ENCODE measurements at places on chromosomes 4 and X. TPM values are rescaled to one million over a fixed set of nuclear protein-coding genes. Genes with fewer than 3 reads are reported as not detected.
A peak's percentile ranks its signal among the peaks of the same experiment; 100 is the strongest.

DNA sequence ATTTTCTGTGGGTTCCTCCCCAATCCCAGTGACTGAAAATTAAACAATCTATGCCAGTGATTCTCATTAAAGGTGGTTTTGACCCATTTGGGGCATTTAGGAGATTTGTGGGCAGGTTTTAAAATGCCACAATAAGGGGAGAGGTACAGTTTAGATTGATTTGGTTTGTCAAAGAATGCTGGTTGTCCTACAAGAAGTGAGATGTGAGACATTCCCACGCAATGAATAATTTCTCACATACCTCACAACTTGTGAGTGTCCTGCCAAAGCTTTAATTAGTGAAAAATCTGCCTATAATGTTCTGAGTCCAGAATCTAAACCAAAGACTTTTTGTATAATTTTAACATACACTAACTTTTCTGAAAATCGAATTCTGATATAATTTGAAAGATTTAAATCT is 199.4 kb downstream of the MAPK10 start:
- no peak for DNase-seq

DNA sequence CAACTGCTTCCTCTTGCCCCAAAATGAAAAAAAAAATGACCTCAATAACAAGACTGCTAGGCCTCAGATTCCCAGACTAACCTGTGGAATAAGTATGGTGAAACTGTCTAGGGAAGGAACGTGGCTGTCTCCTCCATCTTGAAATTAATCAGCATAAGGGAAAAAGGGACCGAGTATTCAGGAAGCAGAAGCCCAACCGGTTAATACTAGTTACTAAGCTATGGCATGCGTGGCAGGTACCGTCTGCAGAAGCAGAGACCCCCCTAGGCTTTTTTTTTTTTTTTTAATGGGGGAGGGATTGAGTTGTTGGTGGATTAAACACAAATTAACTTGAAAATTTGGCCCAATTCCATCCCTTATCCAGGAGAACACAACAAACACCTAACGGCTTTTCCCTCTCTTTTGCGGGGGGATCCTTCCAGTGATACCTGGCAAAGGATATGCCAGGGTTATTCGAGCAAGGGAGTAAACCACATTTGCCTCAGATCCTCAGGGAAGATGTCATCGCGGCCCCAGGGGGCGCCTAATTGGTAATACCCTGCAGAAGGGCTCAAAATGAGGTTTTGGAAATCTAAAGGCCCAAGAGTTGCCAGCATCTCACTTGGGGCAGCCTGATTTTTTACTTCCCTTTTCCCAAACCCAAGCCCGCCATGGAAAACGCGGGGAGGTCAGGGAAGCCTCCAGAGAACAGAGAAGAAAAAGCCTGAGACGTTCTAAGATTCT is 893 bp downstream of the RLIM start:
- no peak for DNase-seq

- DNase-seq, result peak; percentile 34
Observed at GRCh38 chr4:52843958-52844357, 18.2 kb upstream of the RASL11B start.

GRCh38 chr4:89482251-89482650 is 174.7 kb upstream of the GPRIN3 start:
- DNase-seq, result no peak

GRIA3 gene
- 1.00 TPM for total RNA-seq

DNA sequence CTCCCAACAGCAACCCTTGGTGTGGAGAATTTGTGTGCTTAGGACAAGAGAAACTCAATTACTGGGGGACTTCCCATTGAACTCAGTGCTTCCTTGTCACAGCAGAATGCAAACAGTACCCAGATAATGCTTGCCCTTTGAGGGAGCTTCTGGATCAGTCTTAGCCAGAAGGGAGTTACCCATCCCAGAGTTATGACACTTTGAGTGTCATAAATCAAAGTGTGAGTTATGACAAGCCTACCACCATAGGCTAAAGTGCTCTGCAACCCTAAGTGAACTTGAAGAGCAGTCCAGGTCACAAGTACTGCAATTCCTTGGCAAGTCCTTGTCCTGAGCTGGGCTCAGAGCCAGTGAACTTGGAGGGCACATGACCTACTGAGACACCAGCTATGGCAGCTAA is 1513.9 kb upstream of the PCDH10 start:
- no peak for DNase-seq

SH3BGRL gene
- total RNA-seq, result 61.8 TPM

HELT gene
- total RNA-seq, result not detected

CCNI gene
- total RNA-seq, result 238 TPM

SNX25 gene
- total RNA-seq, result 11.1 TPM

GRCh38 chr4:47061435-47061834 is 30.1 kb downstream of the GABRB1 start:
- DNase-seq, result no peak

DNA sequence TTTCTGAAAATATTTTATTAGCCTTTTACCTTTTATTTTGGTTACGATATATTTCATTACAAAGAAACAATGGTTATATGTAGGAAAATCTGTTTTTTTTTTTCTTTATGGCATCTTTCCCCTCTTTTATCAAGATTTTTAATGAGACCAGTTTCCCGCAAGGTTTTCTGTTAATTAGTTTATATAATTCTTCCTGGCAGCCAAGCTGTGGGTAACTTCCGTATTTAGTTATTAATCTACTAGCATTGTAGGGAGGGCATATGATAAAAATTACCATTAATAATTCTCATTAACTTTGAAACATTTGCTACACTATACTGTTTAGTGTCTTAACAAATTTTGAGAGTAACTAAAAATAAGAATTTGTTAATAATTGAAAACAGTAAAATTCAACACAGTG is 181.1 kb upstream of the GPRIN3 start:
- DNase-seq, result no peak
